ENCODE measurements at places on chromosomes 2 and 18.

GRCh38 chr2:116810071-116810470 is 1004.4 kb upstream of the DDX18 start:
- no peak for DNase-seq

GRCh38 chr2:235328991-235329390 is 164.9 kb upstream of the AGAP1 start:
- no peak for DNase-seq

- DNase-seq = no peak
These were observed 145.2 kb downstream of the GALNT3 start for GRCh38 chr2:165648801-165649200.

DNA sequence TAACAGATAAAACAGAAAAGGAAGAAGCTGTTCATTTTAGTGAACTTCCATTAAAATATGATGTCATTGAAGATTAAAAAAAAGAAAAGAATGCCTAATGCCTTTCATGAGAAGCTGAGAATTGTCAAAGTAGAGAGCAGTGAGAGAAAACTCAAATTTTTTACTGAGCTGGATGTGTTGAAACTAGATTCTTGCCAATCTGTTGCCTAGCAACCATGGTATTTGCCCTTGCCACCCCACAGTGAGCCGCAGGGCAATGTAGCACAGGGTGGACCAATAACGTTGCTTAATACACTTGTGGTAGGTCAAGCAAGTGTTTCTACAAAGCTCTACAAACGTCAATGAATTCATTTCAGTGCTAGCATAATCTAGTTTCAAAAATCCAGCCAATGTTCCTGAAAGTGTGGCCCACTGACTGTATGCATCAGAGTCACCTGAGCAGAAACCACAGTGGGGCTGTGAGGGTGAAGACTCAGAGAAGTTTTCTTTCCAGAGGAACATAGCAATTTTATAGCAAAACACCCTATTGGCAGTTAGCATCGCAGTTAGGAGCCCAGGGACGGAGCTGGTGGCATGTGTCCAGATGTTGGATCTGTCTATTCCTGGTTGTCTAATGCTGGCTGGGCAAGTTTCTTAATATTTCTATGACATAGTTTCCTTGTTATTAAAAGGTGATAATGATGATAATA is 132.2 kb downstream of the DOCK10 start:
- no peak for DNase-seq

- DNase-seq = no peak
These were observed 12.2 kb downstream of the ASIC4 start for GRCh38 chr2:219526320-219527075.

- DNase-seq = no peak
These were observed 314.1 kb downstream of the MYCN start for GRCh38 chr2:16254356-16254965.

DNA sequence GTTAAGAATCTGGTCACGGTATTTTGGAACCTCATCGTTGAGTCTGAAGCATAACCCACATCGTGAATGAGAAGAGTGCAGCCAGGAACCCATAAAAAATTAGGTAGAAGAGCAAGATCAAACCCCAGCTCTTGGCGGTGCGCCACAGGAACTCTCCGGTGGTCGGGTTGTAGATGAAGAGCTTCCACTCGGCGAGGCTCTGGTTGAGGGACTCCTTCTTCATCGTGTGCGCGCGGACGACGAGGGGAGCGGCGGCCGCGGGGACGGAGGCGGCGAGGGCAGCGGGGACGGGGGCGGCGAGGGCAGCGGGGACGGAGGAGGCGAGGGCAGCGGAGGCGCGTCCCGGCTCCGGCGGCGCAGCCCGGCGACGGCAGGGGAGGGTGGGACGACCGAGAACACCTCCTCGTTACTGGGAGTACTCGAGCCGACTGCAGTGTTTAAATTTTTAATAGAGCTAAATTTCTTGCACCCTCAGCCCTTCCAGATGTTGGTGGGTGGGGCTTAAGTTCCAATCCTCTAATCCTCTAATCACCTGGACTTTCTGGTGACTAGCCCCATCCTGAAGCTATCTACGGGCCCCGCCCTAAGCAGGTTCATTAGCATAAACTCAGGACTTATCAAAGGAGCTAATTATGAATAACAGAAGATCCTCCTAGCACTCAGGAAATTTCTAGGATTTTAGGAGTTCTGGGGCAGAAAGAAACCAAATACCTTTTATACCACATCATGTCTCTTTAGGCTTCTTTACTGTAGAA is 20.4 kb upstream of the PAPOLG start:
- no peak for DNase-seq

DNA sequence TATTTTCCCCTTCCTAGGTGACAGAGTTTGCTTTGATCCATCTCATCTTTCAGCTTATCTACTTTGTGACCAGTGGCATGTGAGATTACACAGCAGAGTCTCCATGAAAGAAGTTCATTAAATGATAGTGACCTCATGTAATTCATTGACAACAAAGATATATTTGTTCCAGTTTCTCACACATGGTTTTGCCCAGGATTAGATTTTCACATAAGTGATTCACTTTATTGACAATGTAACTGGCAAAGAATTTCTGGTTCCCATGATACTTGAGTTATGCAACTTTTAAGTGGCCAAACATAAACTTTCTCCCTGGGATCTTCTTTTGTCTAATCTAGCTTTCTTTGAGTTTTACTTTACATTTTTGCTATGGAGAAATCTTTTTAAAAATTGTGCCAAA is 50.0 kb downstream of the MC4R start:
- no peak for DNase-seq

DNA sequence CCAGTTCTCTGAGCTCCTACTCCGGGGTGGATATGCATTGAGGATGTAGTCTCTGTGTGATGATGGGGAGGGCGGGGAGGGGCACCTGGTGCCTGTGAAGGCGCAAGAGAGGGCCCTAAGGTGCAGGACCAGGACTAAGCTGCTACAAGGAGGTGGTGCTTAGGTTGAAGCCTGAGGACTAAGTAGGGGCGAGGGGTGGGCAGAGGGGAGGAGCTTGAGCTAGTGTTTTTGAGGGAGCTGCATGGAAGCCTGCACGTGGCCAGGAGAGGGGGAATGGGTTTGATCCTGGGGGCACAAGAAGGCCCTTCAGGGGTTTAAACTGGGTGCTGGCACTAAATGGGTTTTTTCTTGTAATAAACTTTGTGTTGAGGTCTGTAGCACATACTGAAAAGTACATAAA is 105.0 kb downstream of the UGGT1 start:
- no peak for DNase-seq

- DNase-seq = no peak
These were observed 20.2 kb downstream of the LGALSL start for GRCh38 chr2:64474121-64474571.

GRCh38 chr2:117523711-117524238 is 290.7 kb upstream of the DDX18 start:
- no peak for DNase-seq

DNA sequence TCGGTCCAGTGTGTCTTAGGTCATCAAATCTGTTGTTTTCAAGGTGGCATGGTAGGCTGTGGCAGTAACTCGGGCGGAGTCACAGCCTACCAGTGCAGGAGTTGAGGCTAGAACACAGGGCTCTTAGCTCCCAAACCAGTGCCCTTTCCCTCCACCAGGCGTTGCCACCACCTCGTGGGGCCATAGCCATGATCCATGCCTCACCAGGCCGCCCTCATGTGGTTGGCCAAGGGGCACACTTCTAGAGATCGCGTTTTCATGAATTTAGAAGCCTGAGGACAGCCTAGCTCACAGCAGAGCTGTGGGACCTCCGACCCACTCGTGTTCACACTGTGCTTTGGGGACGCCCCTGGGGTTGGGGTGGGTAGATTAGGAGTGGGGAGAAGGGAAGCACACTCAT is 10.6 kb downstream of the SEC11C start:
- no peak for DNase-seq
